CD4-positive, alpha-beta memory T cell (primary cell): ENCODE measurements at places on chromosomes 2 and 18. TPM values are rescaled to one million over a fixed set of nuclear protein-coding genes. Genes with fewer than 3 reads are reported as not detected.
A peak's percentile ranks its signal among the peaks of the same experiment; 100 is the strongest.

DNA sequence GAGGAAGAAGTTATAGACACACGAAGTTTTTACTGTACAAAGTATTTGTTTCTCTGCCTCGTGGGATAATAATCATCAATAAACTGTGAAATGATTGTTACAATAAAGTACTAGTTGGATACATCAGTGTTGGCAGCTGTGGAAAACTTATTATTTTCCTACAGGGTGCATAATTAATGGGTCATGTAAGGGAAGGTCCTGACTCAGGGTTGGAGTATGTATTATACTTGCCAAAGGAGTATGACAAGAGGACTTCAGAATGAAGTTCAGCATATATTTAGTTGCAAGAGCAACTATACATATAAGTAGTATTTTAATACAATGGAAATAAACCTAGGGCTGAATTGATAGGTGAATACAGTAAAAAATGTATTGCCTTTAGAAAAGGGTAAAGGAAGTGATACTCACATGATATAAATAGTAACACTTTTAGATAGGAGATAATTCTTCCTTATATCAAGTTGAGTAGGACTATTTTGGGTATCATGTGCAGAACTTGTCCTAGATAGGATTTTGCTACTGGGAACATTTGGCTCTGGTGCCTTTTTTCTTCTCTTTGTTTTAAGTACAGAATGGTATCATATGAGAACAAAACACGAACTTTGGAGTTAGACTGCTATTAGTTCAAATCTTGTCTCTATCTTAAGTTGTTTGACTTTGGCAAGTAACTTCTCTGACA, 79.1 kb downstream of the PLCL1 start:
- DNase-seq: no peak

DNA sequence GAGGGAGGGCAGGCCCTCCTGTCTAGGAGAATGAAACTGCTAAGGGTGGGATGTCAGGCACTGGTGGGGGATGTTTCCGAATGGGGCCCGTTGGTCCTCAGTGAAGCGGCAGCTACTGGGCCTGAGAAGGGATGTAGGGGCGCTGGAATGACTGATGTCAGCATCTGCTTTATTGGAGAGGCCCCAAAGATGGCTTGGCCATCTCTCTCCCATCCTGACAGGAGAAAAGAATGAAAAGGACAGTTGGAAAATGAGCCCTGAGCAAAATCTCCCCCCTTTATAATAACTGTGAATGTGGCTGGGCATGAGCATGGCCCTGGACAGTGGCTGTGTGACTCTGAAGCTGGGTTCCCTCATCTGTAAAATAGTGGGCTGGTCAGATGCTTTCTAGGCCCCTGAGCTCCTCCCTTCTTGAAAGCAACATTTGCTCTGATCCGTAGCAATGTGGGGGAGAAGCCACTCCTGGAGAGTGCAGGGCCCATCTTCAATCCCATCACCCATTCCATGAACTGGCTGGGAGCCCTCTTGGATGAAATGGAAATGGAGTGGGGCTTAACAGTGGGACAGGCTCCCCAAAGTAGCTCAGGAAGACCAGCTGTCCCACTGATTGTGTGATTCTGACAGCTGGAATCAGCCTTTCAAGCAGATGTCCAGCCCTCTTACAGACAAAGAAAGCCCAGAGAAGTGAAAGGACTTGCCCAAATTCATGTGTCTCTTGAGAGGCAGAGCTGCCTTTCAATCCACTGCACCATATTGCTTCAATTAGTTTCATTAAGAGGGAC, 232.7 kb upstream of the SMAD2 start:
- DNase-seq: no peak

DNA sequence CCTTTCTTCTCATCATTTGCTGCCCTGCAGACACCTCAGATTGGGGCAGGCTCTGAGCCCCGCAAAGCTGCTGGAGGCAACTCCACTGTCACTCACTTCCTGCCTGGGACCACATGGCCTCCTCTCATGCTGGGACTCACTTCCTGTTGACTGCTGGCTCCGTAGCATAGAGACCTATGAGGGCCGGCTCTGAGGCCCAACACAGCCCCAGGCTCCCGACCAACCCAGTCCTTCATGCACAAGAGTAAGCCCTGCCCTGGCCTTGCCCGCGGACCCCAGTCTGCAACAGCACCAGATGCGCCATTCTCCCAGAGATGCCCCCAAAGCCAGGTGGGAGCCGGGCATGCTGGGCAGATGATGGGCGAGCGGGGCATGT, 55.7 kb downstream of the DNMT3A start:
- peak; percentile 77 for DNase-seq

- DNase-seq: no peak
These were observed 23.7 kb downstream of the CYP27A1 start for GRCh38 chr2:218805627-218806026.

- no peak for DNase-seq
These were observed 60.6 kb downstream of the BCL2 start for GRCh38 chr18:63258749-63259566.

DNA sequence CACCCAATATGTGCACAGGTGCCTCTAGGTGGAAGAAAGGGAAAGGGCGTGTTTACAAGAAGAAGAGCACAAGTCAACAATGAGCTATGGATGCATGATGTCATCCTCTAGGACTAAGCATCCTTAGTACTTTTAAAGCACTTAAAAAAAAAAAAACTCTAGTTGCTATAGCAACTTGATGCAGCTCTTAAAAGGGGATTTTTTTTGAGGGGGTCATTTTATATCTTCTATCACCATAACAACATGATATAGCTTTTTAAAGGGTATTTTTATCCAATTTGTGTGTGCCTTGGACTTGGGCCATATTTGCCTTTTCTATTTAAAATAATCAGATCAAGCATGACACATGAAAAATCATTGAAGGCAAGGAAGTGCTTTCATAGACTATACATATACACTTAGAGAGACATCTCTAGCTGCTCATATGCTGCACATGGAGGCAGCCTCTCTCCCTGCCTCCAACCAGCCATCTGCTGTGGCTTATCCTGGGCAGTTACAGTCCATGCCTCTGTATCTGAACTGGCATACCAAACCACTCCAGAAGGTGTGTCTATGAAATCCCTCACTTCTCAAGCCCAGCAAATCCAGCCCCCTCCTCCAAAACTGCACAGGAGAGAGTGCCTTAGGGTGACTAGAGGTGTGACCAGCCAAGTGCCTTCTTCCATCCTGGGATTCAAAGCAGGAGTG, 165.4 kb downstream of the MSH2 start:
- no peak for DNase-seq

DNA sequence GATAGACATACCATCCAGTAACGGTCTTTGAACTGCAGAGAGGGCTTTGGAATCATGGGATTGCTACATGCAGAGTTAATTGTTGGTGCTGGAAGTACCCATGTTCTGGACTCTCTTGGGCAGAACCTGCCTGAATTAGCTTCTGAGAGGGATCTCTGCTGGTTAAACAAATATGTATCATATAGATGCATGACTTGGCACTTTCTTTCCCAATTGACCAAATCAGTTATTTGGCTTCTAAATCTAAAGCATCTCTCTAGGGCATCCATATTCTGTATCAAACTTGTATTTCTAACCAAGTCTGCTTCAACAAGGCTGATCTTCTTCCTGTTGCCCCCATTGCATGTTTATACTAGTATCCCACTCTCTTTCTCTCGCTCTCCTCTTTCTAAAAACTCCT, 336.7 kb upstream of the CELF4 start:
- no peak for DNase-seq

DNA sequence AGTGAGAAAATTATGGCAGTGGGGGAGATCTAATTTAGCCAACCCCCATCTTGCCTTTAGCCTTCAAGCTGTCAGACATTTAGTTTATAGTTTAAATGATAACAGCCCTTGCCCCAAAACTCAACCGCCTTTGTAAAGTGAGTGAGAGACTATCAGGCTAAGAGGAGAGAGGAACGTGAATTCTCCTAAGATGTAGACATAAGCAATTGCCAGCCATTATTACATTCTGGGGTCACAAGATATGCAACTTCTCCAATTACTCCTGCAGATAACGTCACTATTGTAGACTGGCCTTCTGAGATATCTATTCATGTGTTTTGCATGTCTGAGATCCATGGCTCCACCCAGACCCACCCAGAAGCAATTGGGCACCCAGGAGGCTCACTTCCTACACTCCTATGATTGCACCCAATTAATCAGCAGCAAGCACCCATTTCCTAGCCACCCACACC, 307.3 kb downstream of the NBAS start:
- DNase-seq: no peak

- no peak for DNase-seq
These were observed 120.2 kb downstream of the CLIP4 start for GRCh38 chr2:29235411-29235810.

DNA sequence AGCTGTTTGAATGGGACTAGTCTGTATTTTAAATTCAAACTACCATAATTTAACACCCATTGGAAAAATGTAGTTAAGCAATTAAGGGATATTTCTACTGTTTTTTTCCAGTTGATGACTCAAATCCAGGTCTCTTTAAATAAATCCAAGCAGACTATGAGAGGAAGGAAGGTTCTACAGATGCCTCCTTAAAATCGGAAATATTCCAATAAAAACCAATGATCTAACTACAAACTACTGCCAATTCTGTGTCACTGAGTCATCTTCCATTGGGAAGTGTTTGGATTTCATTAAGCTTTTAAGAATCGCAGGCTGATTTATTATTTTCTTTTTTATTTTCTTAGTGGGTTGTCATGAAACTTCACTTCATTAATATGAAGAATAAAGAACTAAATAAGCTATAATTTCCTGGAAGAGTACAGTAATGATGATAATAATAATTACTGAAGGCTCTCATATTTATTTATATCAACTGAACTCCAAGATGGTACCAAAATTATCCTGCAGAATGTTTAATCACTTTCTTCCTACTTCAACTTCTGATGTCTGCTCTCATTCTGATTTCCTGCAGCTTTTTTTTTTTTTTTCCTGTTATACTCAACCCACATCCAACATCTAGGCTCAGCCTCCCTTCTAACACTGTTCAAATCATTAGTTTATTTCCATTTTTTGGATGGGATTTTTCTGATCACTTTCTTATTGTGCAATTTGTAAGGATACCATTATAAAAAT, 166.3 kb upstream of the FN1 start:
- DNase-seq: no peak

GRCh38 chr18:12819322-12819721, 64.7 kb downstream of the PTPN2 start:
- no peak for DNase-seq

- no peak for DNase-seq
These were observed 6.5 kb upstream of the KCNG2 start for GRCh38 chr18:79790996-79791972.

GRCh38 chr2:167196461-167197252, 308.4 kb downstream of the XIRP2 start:
- no peak for DNase-seq

DNA sequence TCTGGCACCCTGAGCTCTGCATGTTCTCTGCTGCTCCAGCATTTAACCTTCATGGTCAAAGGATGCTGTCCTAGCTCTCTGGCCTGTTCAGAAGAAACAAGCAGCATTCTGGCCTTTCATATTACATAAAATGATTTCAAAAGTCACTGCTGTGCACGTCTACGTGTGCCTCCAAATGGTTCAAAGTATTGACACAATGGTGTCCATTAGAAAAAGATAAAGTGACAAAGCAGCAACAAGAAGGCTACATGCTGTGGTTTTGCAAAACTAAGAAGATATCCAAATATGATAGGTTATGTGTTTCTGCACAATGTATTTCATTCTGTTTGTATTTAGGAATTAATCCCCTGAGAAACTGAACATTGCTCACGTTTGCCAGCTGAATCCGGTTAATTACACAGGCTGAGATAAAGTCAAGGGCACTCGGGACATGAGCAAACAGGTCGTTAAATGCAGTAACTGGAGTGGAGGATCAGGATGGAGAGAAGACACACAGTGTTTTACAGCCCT, 258.5 kb downstream of the DOK6 start:
- no peak for DNase-seq

GRCh38 chr2:160309585-160309984, 109.5 kb upstream of the ITGB6 start:
- DNase-seq: no peak

- no peak for DNase-seq
These were observed 76.3 kb downstream of the STPG4 start for GRCh38 chr2:47078541-47079482.

DNA sequence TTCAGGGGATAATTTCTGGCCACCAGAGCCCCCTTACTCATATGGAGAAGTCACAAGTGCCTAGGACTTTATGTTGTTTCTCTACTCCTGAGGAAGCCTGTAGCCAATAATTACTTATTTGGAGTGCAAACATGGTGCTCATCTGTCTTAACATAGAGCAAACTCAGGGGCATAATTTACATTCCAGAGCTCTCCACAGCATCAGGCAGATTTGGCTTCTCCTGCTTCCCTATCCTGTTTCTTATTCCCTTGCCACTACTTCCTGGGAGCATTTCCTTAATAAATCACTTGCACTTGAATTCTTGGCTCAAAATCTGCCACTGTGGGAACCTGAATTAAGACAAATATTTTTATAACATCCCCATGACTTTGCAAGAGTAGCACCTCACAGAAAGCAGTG, 960.9 kb downstream of the SOCS6 start:
- DNase-seq: no peak

- DNase-seq: no peak
These were observed 45.6 kb upstream of the ARHGAP15 start for GRCh38 chr2:143083636-143084035.

GRCh38 chr2:145807968-145808367, 1288.0 kb upstream of the ZEB2 start:
- no peak for DNase-seq

DNA sequence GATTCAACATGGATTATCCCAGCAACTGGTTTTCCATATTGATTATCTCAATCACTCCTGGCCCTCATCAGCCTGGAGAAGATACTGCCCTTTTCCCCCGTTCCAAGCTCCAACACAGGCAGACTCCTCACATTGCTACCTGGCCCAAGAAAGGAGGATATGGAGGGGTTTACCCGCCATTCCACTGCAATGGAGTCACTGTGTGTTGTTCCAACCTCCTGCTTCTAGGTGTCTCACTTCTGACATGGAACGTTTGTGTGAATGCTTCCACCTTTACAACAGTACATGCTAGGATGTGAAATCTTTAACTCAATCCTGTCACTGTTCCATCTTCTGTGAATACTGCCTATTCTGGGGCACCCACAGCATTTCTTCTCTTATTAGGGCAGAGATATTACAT, 36.7 kb downstream of the RMP24 start:
- no peak for DNase-seq

DNA sequence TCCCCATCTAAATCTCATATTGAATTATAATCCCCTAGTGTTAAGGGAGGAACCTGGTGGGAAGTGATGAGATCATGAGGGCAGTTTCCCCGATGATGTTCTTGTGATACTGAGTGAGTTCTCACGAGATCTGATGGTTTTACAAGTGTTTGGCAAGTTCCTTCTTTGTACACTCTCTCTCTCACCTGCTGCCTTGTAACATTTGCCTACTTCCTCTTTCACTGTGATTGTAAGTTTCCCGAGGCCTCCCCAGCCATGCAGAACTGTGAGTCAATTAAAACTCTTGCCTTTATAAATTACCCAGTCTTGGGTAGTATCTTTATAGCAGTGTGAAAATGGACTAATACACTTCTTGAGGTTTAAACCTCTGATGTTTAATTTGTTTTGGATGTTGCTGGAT, 177.5 kb downstream of the CD8B2 start:
- DNase-seq: no peak

The HNRNPA3 gene
- total RNA-seq: 172 TPM

The TCF7L1 gene
- total RNA-seq: not detected

The DNER gene
- not detected for total RNA-seq

The CPO gene
- total RNA-seq: not detected

The ZSWIM2 gene
- total RNA-seq: not detected

The EFR3B gene
- total RNA-seq: 0.14 TPM
